ENCODE measurements at places on chromosomes 6 and 20. TPM values are rescaled to one million over a fixed set of nuclear protein-coding genes. Genes with fewer than 3 reads are reported as not detected.
A peak's percentile ranks its signal among the peaks of the same experiment; 100 is the strongest.

- no peak for DNase-seq
Observed at GRCh38 chr6:1403851-1404712, 14.7 kb downstream of the FOXF2 start.

DEFB125 gene
- not detected for total RNA-seq

GRCh38 chr6:169487579-169488436 is 214.0 kb downstream of the WDR27 start:
- DNase-seq, result no peak

GRCh38 chr20:1075616-1076015 is 42.8 kb upstream of the PSMF1 start:
- DNase-seq, result no peak

DNA sequence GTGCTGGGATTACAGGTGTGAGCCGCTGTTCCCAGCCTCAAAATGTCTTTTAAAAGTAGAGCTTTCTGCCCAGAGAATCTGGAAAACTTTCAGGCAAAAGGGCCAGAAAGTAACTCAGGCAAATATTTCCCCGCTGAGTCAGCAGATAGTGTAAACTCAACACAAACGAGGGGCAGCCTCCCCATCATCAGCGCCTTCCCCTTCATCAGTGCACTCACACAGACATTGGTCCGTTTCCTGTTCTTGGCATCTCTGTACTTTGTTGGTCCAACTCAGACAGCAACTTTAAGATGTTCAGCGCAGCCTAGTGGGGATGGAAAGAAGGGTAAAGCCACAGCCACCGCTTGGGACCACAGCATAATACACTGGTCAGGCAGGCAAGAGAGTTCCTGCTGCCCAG is 69.5 kb downstream of the CSE1L start:
- no peak for DNase-seq

- DNase-seq, result no peak
Observed at GRCh38 chr6:137998461-137999019, 108.7 kb downstream of the PERP start.

RFX6 gene
- total RNA-seq, result not detected

SCUBE3 gene
- not detected for total RNA-seq

DNA sequence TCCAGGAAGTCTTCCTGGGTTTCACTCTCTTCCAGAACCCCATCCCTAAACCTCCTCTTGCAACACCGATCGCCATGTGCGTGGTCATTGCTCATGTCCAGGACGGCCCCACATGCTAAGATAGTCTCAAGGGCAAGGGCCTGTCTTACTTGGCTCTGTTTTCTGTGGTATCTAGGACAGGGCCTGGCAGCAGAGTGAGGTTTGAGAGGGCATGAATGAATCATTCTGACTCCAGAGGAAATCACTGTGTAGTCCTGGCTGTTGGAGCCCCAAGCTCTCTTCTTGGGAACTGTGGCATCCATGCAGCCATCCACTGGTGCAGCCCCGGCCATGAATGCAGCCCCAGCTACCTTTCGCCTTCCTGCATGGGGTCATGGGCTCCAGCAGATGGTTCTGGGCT is 12.4 kb downstream of the SIRPA start:
- DNase-seq, result no peak

- DNase-seq, result no peak
Observed at GRCh38 chr6:132461958-132462357, 51.0 kb downstream of the STX7 start.

DNA sequence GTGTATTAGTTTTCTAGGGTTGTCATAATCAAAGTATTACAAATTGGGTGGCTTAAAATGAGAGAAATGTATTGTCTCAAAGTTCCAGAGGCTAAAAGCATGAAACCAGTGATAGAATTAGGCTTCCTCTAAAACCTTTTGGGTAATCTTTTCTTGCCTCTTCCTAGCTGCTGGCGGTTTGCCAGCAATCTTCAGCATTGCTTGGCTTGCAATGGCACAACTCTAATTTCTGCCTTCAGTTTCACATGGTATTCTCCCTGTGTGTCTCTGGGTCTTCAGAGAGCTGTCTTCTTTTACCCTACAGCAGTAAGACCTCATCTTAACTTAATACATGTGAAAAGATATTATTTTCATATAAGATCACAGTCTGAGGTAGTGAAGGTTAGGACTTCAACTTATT is 479.1 kb upstream of the GJE1 start:
- DNase-seq, result no peak

EBF4 gene
- total RNA-seq, result 12.3 TPM

FILIP1 gene
- total RNA-seq, result not detected

DNA sequence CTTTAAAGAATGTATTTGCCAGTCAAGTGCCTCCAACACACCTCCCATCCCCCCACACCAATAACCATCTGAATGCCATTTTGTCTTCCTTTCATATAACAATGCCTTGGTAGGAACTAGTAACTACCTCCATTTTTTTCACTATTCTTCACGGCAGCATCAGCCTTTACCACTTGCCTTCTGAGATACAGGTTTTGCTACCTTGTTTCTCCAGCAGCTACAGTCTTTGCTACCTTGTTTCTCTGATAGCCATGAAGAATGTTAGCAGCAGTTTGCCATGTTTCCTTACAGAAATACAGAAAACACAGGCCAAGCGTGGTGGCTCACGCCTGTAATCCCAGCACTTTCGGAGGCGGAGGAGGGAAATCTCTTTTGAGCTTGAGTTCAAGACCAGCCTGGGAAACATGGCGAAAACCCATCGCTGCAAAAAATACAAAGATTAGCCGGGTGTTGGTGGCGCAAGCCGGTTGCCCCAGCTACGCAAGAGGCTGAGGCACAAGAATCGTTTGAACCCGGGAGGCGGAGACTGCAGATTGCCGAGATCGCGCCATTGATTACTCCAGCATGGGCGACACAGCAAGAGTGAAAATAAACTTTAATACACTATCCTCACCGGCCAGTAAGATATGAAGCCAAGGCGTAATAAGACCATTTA is 100.9 kb downstream of the HFE start:
- DNase-seq, result peak; percentile 52

GRCh38 chr20:9021216-9021615 is 47.7 kb upstream of the PLCB4 start:
- DNase-seq, result no peak

KCNK16 gene
- not detected for total RNA-seq

DNA sequence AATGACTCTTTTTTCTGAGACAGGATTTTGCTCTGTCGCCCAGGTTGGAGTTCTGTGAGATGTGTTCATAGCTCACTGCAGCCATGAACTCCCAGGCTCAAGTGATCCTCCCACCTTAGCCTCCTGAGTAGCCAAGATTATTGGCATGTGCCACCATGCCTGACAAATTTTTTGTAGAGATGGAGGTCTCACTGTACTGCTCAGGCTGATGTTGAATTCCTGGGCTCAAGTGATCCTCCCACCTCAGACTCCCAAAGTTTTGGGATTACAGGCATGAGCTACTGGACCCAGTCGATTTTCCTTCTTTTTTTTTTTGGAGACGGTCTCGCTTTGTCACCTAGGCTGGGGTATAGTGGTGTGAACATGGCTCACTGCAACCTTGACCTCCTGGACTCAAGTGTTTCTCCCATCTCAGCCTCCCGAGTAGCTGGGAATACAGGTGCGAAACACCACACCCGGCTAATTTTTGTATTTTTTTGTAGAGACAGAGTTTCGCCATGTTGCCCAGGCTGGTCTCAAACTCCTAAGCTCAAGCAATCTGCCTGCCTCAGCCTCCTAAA is 24.3 kb downstream of the BCL2L1 start:
- DNase-seq, result no peak

DNA sequence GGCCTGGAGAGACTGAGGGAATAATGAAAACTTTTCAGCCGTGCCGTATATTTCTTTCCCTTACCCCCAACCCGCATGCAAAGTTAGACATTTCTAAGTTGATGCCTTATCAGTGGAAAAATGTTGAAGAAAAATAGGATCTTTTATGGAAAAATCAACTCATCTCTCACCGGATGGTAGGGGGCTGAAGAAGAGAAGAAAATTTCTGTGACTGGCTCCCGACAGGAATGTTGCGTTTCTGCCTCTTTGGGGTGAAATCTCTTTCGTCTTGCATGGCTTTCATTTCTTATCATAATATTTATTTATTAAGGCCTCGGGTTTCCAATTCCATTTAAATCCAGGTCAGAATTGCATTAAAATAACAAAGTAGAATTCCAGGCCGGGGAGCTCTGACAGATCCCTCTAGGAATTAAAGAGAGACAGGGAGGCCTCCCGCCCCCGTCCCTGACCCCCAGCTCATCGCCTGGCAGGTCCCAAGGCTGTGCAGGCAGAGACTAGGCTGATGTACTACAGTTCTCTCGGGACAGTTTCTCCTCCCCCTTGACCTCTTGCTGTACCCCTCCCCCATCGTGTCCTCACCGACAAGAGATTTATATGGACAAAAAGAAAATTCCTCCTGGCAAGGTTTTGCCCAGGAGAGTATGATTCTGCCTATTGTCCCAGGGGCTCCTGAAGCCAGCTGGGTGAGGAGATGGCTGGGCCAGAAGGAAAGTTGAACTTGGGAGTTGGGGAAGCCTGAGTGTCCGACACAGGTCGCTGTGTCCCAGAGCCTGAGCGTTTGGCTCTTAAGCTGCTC is 1.3 kb downstream of the SCUBE3 start:
- DNase-seq, result no peak

GRCh38 chr6:112800916-112801315 is 453.8 kb downstream of the RFPL4B start:
- no peak for DNase-seq

COL9A3 gene
- total RNA-seq, result not detected

- peak; percentile 34 for DNase-seq
Observed at GRCh38 chr20:62824476-62825332, 7.9 kb downstream of the COL9A3 start.

GRCh38 chr6:129469070-129469662 is 240.8 kb downstream of the ARHGAP18 start:
- DNase-seq, result no peak

GRCh38 chr6:48611332-48611731 is 500.3 kb upstream of the PTCHD4 start:
- DNase-seq, result no peak

Measured in activated T-helper 1 cell treated with anti-CD3 and anti-CD28 coated beads, Interleukin-12 subunit alpha, Interleukin-12 subunit beta, Interleukin-2, Interleukin-4 antibody, amounts not matched to agents 30 ng/mL and 10 ng/mL and 1 ng/mL, durations not matched to agents 14 hours and 24 hours and 36 hours (primary cell).